ENCODE measurements at places on chromosomes 11 and 22.
A peak's percentile ranks its signal among the peaks of the same experiment; 100 is the strongest.

DNA sequence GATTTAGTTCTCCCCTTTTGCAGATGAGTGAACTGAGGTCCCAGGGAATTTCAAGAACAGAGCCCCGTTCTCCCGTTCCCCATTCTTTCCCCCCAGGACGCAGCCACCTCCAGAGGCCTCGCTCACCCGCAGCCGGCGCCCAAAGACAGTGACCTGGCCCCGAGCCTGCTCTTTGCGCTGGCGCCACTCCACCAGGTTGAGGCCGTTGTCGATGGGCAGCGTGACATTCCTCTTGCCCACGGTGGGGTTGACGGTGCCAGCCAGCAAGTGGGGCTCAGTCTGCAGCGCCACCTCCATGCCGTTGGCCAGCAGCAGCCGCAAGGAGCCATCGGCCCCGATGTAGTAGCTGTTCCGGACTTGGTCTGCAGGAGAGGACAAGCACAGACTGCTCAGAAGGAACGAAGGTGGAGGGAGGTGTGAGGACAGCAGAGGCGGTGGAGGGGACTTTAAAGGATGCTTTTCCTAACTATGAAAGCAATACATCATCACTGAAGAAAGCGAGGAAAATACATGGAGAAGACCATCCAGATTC lies 101.4 kb upstream of the NARS2 start:
- DNase-seq, result no peak

GRCh38 chr11:100229086-100229485 lies 458.0 kb upstream of the ARHGAP42 start:
- DNase-seq, result peak; percentile 14

GRCh38 chr11:1157645-1158591 lies at the start of gene MUC5AC:
Gene MUC5AC (plus strand): TSS chr11:1157953. CDS start chr11:1158000, 47 bp downstream.
- DNase-seq, result no peak

GRCh38 chr11:72812967-72813739 lies 1.1 kb upstream of the ATG16L2 start:
- DNase-seq, result peak; percentile 59

DNA sequence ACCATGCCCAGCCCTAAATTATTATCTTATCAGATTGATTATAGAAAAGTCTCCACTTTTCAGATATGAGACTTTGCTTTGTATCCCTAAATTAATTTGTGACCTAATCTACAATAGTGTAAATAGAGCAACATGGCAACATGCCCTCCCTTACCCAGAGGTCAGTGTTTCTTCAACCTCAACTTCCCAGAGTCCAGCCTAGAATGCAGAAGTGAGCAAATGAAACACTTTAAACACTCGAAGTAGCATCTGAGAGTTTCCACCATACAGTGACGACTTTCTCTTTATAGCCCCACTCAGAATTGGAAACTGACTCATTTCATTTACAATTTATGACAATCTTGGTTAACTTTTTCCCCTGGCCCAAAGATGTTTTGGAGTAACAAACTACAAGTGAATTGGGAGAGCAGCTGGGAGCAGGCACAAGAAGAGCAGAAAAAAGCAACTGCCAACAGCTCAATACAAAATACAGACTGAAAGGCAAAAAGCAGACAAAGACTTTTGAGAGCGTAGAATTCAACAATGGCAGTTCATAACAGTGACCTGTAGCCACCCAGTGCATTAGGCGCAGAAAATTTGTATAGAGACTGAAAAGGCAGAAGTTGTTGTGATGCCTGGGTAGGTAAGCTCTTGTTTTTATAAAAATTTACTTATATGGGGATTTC lies 10.1 kb upstream of the BLID start:
- no peak for DNase-seq

DNA sequence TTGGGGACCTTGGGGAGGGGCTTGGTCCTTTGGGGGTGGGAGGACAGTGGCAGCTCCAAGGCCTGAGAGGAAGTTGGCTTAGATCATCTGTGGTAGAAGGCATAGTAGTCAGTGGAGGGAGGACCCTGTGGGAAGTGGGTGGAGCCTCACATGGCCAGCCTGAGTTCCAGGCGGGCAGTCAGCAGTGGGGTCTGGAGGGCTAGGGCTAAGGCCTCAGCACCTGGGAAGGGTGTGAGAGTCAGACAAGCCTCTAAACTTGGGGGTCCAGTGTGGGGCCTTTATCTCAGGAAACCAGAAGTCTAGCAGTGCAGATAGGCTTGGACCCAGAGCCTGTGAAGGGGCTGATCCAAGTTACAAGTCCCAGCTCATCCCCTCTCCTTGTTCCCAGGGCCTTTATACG lies 4.0 kb downstream of the NLRX1 start:
- no peak for DNase-seq

GRCh38 chr11:18264035-18264434 lies 2.0 kb upstream of the SAA1 start:
- DNase-seq, result no peak

DNA sequence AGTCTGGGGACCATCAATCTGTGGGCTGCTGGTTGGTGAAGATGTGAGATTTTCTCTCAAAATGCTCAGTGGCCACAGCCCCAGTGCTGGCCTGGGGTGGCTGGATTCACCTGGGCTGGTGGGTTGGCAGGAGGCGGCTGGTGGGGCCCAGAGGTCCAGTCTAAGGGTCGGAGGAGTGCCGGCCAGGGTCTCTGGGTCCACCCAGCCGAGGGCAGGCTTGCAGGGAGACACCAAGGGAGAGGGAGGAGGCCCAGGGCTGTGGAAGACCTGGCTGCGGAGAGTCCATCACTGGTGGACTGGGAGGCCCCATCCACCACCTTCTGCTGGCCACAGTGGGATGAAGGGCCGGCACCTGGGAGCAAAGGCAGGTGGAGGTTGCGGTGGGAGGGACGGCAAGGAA lies 582 bp upstream of the SHANK3 start:
- DNase-seq, result no peak

DNA sequence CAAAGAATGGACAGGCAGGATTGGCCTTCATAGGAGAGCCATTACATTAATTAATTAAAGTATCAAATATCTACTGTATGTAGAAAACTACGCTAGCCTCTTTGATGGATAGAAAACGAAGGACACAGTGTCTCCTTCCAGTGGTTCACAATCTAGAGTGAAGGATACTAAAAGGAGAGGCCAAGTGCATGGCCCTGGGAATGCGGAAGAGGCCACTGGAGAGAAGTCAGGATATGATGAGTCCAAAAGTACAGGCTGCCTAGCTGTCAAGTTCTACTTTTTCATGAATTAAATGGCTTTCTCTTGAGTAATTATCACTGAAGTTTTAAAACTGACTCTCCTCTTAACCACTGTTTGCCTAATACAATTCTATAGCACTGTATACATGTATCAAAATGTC lies 41.9 kb downstream of the ATG16L2 start:
- DNase-seq, result no peak

DNA sequence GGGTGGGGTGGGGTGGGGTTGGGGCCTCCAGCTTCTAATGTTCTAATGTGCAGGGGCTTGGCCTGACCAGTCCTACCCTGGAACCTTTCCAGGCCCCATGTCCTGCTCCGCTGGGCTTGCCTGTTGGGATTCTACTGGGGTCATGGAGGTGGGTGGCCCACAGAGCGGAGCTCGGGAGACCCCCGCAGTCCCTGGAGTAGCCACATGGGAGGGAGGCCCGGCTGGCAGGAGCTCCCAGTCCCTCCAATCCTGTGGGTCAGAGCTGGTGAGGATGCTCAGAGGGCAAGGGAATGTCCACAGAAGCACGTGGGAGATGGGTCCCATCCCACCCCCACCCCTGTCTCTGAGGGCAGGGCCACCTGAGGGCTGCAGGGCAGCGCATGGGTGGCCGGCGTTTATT lies 2.9 kb downstream of the SEPTIN5 start:
- no peak for DNase-seq

- DNase-seq, result no peak
Observed at GRCh38 chr11:34345991-34346480, 11.8 kb downstream of the ABTB2 start.

DNA sequence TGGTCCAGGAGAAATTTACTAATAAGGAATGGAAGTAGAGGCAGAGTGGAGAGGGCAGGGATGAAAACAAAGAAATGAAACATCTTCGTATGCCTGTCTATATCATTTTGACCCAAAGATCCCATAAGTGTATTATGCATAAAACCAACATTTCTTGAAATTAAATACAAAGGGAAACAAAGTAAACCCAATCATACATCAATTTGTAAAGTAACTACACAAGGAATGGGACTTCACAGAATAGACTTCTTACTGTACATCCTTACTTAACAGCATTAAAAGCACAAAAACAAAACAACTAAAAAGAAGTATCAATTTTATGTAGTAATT lies 253.6 kb upstream of the CCDC179 start:
- no peak for DNase-seq

GRCh38 chr11:77381729-77382665 lies 80.5 kb upstream of the GDPD4 start:
- no peak for DNase-seq

GRCh38 chr22:30266445-30267381 lies at the start of gene OSM:
Gene OSM (minus strand): TSS chr22:30266851. CDS start chr22:30266799, 52 bp downstream.
- DNase-seq, result no peak

GRCh38 chr11:78797559-78797958 lies 222.9 kb upstream of the NARS2 start:
- no peak for DNase-seq

DNA sequence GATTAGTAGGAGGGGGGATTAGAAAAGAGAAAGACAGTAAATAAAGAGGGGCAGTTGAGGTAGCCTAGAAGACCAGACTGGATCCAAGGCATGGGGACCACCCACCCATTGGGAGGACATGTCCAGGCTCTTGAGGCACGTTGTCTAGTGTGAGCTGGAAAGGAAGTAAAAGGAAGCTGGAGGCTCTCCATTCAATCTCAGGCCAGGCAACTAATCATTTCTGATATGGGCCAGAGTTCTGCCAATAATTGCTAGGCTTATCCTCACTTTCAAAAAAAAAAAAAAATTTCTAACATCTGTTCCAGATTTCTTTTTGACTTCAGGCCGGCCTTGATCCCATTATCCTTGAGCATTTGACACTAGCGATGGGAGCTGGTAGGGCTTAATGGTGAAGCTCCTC lies 476.1 kb downstream of the SOX6 start:
- DNase-seq, result no peak

DNA sequence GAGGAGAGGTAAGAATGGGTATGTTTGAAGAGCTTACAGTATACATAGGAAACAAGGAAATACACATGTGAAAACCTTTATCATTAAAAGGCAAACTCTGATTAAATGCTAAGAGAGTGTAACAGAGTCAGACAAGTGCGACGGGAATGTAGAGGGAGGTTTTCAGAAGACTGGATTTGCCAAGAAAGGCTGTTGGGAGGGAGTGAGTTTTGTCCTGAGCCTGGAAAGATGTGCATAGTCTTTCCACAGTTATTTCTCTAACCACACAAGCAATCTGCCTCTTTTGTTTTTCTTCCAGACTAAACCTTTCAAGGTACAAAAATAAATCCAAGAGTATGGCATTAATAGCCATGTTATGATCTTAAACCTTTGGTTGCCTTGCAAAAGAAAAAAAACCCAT lies 170.9 kb downstream of the KIRREL3 start:
- no peak for DNase-seq

GRCh38 chr11:134737563-134738510 lies 325.8 kb upstream of the B3GAT1 start:
- no peak for DNase-seq

DNA sequence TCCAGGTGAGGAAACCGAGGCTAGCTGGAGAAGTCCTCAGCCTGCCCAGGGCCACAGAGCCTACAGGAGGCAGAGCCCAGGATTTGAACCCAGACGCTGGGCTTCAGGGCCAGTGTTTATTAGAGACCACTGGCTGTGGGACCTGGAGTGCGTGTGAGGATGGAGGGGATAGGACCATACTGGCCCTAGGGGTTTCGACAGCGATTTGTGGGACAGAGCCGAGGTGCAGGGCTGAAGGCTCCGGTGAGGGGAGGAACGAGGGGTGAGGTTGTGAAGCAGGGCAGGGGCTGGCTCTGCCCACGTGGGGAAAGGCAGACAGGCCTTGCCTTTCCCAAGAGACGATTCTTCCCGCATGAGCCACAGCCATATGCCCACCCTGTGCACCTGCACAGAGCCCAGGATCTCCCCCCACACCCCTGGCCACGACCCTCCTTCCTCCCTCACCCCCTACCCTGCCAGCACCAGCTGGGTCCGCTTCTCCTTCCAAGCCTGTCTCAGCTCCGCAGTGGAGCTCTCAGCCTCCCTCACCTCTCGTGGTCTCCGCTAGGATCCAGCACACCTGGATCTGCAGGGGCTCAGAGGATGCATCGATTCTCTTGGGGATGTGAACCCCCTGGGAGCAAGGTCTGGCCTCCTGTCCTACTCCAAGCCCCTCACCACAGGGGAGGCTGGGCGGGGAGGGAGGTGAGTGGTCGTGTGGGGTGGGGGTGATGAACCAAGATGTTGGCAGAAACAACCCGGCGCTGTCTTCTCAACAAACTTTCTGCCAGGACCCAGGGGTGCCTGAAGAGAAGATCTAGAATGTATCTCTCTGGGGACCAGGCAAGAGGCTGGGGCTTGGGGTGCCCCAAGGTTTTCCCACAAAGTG lies 58.4 kb downstream of the RTL6 start:
- DNase-seq, result no peak

DNA sequence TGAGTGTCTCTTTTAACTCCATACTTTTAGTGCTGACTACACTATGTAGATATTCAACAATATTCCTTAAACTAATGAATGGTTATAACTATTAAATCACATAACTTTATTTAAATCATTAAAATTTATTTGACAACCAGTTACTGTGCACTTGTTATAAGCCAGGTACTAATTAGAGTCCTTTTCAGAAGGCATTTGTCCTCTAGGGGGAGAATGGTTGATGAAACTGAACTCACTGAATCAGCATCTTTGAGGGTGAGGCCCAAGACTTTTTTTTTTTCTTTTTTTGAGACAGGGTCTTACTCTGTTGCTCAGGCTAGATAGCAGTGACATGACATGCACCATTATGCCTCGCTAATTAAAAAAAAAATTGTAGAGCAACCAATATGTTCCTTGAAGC lies 515.6 kb upstream of the CCDC90B start:
- DNase-seq, result no peak

All from COR-L47 (cell line).